ENCODE measurements at places on chromosomes 11 and 22.

DNA sequence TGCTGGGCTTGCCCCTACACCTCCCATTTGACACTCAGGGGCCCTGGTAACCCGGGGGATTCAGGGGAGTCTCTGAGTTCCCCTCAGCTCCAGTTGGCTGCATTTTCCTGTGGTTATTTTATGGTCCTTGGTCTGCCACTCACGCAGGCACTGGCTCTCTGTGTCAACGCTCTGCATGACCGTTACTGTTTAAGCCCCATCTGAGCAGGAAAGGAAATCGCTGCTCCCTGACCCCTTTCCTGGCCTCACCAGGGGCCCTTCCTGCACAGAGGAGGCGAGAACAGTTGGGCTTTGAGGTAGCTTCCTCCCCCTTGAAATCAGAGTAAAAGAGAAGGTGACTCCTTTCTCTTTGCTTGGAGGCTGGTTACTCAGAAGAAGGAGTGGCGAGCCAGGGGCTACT lies 2.4 kb downstream of the C1QTNF4 start:
- DNase-seq, result no peak

DNA sequence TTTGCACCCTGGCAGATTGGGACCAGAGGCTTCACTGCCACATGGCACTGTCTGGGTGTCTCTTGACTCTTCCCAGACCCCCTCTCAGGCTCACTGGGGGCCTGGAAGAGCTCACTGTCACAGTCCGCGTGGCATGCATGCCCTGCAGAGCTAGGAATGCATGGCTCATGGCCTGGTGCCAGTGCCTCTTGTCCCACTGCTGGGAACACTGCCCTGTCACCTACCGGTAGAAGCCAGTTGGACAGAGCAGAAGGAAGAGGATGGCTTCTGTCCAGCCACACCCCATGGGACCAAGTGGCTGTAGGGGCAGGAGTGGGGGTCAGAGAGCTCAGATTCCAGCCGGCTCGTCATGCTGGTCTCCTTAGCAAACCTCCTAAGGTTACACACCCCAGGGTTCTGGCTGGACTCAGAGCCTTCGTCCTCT lies 29.7 kb downstream of the MB start:
- no peak for DNase-seq

DNA sequence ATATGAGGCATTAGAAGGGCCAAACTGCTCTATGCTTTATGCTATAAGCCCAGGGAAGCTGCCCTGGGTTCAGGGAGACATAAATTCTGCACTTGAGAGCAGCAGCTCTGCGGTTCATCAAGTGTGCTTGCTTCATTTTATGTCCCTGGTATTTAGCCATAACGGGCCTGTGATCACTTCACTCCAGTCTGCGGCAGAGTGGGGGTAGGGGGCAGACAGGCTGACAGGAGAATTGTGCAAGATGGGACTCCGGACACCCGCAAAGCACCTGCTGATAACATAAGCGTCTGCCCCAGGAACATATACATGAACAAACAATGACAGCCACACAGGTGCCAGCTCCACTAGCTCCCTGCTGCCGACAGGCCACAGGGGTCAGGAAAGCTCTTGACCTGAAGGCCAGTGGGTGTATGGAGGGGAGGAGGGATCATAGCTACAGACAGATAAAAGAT lies 56.1 kb downstream of the SMCO4 start:
- no peak for DNase-seq

- no peak for DNase-seq
Observed at GRCh38 chr22:36327922-36328551, 59.7 kb downstream of the MYH9 start.

- DNase-seq, result no peak
Observed at GRCh38 chr11:126884594-126884993, 116.0 kb downstream of the KIRREL3 start.

DNA sequence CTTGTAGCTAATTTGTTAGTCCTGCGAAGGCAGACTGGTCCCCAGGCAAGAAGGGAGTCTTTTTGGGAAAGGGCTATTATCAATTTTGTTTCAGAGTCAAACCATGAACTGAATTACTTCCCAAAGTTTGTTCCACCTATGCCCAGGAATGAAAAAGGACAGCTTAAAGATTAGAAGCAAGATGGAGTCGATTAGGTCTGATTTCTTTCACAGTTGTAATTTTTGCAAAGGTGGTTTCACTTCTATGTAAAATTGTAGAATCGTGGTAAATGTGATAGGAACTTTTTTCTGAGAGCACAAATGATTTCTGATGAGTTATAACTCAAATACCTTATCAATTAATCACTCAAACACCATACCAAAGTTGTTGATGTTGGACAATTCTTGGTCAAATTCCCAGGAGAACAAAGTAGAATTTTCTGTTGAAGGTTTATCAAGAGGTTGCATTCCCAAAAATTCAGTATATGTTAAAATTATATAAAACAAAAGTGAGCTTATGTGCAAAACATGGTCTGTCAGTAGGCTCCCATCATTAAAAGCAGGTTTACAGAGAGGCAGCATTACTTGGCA lies 2.9 kb upstream of the CTSC start:
- no peak for DNase-seq

GRCh38 chr11:123195188-123196059 lies at the start of gene CLMP:
TSS of gene CLMP (minus strand) at chr11:123195248. CDS start at chr11:123194940, 308 bp downstream.
- DNase-seq, result peak; percentile 26

DNA sequence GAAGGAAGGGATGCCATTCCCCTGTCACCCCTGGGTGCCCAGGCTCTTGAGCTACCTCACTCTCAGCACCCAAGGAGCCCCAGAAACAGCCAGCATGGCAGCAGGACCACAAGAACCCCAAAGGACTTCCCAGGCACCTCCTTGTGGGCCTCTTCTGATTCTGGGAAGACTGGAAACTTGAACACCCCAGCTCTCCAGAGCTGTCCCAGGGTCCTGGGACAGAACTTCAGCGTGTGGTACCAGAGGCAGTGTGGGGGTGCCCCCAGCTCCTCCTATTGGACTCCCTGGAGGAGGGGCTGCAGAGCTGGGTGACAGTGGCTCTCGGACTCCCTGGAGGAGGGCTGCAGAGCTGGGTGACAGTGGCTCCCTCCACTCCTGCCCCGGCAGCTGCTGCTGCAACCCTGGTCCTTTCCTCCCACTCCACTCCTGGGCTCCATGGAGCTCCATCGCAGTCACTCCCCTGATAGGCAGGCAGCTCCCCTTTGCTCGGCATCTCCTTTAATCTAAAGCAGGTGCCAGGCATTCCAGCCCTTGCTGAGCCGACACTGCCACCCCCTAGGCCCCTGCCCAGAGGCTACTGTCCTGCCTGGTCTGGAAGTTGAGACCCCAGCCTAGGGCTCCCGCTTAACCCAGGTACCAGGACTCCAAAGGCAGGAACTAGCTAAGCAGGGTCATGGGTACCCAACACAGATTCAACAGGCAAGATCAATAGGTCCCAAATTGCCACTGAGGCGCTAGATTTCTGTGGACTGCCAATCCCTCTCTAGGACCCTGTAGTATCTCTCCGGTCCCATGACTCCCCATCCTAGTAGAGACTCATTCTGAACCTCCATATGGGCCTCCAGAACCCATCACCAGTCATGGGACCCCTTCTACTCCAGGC lies 2.7 kb downstream of the BCL9L start:
- no peak for DNase-seq

- DNase-seq, result no peak
Observed at GRCh38 chr22:33909911-33910310, 10.4 kb downstream of the LARGE1 start.

- no peak for DNase-seq
Observed at GRCh38 chr11:22901603-22902002, 41.3 kb upstream of the CCDC179 start.

DNA sequence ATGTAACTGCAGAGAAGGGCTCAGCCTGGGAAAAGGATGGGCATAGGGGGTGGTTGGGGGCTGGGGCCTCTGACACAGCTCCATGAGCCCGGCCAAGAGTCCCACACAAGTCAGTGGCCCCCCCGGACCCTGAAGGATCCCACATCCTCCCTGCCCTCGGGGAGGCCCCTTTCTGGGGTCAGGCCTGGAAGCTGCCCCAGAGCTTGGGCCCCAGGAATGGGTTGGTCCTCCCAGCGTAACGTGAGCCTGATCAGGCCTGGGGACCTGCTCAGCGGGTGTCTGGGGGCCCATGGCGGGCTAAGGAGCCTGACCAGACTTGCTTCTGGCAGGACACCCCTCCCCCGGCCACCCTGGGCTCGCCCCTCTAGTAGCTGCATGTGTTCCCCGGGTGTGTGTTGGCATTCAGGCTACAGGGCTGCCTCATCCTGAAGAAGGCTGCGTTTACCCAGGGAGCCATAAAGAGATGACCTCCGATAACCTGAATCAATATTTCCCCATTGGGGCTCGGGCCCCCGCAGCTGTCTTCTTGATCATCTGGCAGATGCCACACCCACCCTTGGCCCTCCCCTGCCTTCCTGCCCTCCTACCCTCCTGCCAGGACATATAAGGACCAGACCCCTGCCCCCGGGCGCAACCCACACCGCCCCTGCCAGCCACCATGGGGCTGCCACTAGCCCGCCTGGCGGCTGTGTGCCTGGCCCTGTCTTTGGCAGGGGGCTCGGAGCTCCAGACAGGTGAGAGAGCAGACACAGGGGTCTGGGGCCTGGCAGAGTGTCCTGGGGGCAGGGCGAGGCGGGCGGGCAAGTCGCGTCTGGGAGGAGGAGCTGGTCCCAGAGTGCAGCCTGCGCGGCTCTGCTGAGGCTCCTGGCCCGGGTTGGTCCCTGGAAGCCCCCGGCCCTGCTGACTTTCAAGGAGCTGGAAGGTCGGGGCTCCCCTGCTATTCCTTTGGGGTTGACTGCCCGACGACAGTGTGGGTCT lies at the start of gene MUC2:
Gene MUC2, plus strand, starts transcription at position 631 of the 978 bp plus-strand sequence.
- DNase-seq, result no peak

- no peak for DNase-seq
Observed at GRCh38 chr11:110026858-110027626, 66.2 kb upstream of the ZC3H12C start.

DNA sequence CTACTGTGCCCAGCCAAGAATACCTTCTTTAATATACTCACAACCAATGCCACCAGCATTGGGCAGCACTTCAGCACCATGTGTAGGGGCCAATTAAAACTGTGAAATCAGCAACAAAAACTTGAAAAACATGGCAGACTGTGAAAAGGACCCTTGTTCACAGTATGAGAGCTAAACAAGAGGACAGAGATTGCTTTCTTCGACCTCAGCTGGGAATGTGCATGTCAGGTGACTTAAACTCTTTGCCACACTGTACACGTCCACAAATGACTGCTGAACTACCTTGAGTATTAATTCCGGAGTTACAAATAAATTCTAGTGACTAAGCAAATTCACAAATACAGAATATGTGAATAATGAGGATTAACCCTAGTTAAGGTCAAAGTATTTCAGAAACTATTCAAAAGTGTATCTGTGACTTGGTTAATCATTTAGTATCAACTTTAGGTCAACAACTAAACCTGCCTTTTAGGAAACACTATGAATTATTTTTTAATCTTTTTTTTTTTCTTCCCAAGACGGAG lies 33.0 kb downstream of the DDX6 start:
- DNase-seq, result no peak

- no peak for DNase-seq
Observed at GRCh38 chr11:134742224-134742612, 330.2 kb upstream of the B3GAT1 start.
